ENCODE measurements at places on chromosomes 3 and 15.

DNA sequence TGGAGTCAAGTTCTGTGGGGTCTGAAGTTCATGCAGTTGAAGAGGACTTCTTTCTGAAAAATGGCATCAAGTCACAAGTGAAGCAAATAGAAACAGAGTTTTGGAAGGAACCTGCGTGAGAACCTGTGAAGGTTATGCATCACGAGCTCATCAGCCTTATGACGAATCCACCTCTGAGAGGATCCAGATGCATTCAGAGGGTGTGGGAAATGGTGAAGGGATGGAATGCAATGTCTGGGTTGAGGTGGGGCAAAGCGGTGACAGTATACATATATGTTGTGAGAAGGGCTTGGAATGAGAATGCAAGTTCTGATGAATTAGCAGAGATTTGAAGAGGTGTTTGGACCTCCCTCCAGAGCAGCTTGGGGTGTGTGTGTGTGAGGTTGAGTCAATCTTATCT lies 382.1 kb upstream of the TBL1XR1 start:
- no peak for DNase-seq

DNA sequence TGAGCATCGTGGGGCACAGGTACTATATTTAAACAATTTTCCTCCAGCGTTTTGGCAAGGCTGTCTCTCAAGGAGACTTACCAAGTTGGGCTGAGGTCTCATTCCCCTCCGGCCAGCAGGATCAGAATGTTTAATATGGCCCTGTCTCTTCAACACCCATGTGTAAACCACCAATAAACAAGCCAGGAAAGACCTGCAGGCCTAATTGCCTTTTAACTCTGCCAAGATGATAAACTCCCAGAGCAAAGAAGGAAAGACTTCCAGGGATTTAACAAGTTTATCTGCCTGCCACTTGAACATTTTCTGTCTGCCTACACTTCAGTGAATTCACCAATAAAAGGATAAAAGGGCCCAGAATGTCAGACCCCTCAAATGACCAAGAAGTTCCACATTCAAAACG lies 130.3 kb upstream of the WNT5A start:
- DNase-seq = no peak

- no peak for DNase-seq
These were observed 122.7 kb downstream of the MEIS2 start for GRCh38 chr15:36977659-36978058.

DNA sequence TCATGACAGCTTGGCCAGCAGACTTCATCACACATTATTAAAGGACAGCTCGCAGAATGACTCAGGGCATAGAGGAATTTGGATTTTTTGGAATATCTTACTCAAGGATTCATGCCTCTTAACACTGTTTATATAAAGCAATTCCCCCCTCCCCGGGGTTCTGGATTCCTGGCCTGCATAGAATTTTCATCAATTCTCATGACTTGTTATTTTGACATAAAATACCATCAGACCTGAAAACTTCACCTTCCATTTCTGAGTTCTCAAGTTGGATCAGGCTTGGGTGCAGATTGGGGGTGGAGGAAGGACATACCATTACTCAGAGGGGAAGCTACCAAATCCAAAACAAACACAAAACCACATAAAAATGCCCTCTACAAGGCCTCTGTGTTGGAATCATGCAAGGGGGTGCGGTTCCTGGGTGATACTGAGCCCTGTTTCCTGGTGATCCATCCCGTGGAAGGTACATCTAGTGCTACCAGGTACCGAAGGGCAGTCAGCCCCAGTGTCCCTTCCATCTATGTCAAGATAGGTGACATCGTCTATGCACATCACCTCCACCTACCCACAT lies 95.3 kb downstream of the DAPK2 start:
- DNase-seq = no peak

DNA sequence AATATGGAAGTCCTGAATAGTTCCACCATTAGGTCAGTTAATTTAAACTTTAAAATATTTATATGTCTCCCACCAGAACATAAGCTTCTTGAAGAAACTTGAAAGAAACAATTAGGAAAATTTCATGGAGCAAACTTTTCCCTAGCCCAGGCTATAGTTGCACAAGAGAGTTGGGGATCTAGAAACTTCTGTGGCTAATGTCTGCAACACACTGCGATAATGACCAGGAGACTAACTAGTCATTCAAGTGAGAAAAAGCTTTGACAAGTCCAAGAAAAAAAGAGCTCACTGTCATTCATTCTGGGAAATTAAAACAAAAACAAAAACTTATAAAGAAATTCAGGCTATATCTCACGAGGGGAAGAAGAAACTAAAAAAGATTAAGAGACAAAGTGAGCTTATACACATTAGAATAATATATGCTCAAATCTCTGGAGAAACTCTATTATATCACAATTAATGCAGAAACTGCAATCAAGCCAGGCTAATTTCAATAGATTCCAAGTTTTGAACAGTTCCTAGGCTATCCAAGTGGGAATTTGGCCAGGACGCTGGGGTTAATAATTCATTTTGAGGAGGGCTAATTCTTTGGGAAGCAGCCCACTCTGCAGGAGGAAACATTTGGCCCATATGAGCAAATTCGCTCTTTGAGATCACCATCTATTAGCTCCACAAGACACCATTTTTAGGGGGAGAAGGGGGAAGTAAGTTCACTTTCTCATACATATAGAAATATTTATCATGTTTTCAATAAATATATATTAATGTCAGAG lies 134.6 kb downstream of the MEIS2 start:
- DNase-seq = no peak

GRCh38 chr3:147813256-147813655 lies 404.1 kb downstream of the ZIC1 start:
- no peak for DNase-seq
